Stimulated activated CD8-positive, alpha-beta memory T cell treated with anti-CD3 and anti-CD28 coated beads, Interleukin-2, amount 100 ng/mL, for 1 hour (primary cell): ENCODE measurements at places on chromosomes 11 and 22.

DNA sequence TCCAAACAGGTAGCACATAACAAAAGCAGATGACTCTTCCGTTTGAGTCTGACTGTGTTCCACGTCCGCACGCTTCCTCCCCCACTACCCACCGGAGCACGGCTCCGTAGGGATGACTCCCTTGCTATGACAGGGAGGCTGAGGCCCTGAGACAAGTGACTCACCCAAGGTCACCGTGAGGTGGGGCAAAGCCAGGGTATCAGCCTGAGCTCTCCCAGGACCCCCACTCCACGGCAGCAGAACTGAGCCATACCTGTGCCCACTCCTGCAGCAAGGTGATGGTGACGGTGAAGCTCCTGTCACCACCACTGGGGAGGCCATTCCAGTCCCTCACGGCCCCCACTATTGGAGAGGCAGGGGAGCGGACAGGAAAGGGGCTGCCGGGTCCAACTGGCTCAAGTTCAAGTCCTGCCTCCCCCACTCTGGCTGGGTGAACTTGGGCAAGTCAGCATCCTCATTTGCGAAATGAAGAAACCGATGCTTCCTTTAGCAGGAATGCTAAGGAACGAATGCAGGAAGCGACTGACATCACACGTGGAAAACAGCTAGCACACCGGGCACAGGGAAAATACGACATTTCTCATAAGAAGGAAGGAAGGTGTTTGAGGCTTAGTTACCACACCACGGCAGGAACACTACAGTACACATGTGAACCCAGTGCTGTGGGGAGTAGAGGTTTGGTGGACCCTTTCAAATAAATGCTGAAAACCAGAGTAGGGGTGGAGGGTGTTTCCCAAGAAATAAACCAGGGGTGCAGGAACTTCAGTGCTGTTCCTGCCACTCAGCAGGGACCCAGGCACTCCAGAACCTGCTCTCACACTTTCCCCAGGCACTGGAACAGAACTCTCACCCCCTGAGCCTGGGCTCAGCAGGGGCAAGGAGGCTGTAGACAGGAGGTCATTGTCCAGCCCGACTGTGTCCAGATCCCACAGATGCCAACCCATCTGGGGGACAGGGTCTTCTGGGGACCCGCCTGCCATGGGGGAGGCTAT, 32.4 kb upstream of the CBX7 start:
- no peak for DNase-seq

- DNase-seq: no peak
These were observed 7.5 kb downstream of the FXYD6 start for GRCh38 chr11:117868815-117869561.

DNA sequence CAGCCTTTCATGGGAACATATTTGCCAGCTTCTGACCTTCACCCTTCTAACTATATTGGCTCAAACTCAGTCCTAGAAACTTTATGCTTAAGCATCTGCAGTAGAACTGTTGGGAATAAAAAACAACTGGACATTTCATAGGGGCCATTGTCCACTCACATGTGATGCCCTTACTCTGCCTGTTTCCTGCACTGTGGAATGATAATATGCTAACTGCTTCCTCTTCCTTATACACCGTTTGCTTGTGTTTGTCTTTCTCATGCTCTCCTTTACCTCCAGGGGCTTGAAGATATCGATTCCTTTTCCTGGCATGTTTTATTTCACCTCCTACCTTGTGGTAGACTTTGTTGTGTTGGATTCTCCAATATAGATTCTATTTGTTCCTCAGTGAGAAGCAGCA, 333.0 kb upstream of the DDI1 start:
- DNase-seq: no peak

DNA sequence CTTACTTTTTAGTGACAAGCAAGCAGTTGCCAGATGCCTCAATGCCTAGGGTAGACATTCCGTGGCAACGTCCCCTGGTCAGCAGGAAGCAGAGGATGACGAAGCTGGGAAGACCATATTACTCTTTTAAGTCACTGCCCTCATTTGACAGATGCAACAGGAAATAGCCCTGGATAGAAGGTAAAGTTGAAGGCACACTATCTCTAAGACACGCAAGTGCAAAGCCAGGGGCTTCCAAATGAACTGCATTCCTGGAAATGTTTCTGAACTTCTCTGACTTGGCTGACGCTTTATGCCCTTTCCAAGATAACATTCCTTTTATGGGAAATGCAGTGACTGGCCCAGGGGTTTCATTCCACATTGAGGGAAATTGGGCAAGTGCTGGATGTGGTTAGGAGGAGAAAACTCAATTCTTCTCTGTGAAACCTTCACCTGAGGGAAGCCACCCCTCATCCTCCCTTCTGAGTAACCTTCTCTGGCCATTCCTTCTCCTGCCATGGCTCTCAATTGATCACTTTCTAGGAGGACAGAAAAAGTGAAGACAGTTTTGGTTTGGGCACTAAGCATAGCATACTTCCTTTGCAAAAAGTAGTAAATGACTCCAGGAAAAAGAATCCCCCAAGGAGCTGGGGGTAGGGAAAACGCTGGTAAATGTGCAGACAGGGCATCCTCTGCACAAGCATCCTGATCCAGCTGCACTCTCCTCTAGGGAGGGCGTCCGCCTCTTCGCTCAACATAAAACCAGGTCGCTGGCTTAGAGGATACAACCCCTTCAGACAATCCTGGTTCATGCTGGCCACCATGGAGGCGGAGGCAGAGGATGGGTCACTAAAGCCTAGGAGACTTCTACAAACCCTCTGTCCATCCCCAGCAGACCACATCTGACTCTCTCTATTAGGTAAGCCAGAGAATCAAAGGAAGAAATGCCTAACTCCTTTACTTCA, 14.5 kb downstream of the PCSK7 start:
- no peak for DNase-seq

DNA sequence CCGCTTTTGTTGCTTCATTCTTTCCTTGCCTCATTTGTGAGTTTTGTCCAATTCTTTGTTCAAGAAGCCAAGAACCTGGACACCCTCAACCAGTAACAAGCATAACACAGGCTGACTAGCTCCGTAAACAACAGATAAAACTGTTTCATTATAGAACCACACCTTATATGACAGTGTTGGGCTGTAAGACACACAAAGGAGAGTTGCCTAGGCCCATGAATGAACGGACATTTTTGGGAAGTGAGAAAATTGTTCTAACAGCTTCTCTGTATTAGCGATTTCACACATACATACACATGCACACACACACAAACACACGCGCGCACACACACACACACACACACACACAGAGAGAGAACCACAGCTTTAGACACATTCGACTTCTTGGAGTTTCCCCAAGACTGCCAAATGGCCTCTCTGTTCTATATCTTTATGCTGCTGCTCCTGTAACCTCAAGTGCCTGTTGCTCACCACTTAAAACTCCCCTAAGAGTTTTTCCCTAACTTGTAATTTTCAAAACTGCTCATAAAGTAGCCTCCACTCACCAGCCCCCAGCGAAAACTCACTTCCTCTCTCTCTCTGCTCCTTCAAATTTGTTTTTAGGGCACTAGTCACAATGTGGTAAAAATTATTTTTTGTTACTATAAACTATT, 35.9 kb downstream of the CTSC start:
- DNase-seq: no peak

GRCh38 chr11:72616655-72617054, 57.6 kb downstream of the PDE2A start:
- no peak for DNase-seq

- no peak for DNase-seq
These were observed 888.5 kb downstream of the NTM start for GRCh38 chr11:132258875-132259274.

DNA sequence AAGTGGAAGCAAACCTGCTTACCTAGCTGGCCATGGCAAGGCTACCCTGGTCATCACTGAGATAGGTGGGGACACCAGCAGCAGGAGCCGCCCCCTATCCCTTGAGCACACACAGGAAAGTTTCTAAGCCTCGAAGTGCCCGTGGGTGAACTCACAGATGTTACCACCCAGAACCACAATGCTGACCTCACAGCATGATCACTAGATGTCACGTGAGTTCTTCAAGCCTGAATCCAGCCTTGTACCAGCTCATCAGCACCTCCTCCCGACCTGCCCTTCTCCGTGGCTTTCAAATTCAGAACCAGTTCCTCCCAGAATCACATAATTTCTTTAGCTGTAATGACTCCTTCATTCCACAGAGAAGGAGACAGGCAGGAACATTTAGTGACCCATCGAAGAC, 24.7 kb upstream of the TIMP3 start:
- DNase-seq: no peak

GRCh38 chr22:48754611-48755058, 1073.0 kb downstream of the BRD1 start:
- no peak for DNase-seq

- no peak for DNase-seq
These were observed 186.5 kb downstream of the DYNC2H1 start for GRCh38 chr11:103295704-103296103.

DNA sequence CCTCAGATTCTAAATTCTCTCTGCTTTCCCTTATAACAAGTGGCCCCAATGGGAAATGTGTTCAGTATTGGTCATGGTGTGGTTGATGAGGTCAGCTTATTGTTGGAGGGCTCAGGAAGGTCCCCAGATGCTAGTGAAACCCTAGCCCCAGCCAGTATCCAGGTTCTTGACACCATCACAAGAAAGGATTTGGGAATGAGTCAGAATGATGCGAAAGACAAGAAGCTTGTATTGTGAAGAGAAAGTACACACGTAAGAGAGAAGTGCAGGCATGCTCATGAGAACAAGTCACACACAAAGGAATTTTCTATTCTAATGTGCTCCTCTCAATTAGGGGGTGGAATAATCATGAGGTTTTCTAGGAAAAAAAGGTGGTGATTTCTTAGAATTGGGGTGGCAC, 34.9 kb upstream of the TRPC6 start:
- no peak for DNase-seq
